Heart right ventricle (tissue), 16 donors: ENCODE measurements at places on chromosomes 6 and 20. TPM values are rescaled to one million over a fixed set of nuclear protein-coding genes. Genes with fewer than 3 reads are reported as not detected.

DNA sequence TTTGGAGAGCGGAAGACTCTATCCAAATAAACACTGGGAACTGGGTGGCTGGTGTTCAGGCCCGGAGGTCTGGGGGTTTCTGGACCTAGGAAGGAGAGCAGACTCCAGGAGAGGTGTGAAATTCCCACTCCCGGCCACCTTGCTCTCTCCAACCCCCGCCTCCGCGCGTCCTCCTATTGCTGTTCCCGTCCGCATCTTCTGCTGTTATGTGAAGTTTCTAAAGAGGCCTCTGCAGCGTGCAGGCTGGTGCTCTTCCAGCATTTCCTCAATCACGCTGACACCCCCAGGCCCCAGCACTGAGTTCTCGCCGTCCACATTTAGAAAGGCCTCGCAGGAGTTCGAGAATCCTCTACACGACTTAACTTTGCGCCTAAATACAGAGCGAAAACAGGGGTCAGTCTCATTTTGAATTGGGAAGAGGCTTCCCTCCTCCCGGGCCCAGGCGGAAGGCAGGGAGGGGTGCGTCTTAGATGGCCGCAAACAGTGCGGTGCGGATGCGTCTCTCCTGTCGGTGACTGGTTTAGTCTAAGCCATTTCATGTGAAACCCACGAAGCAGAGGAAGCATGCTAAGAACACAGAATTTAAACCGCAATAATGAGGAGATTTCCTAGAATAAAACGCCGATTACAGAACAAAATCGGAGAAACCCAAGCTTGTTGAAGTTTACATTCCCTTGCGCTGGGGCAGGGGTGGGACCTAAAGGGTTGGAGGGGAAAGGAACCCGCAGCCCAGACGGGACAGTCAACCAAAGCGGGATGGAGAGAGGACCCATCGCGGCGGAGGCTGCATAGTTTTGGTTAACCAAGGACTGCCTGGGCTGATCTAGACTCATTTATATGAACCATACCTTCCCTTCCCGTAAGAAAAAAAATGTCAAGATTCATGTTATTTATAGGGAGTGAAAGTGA lies 4.0 kb upstream of the FOXF2 start:
- DNase-seq, result no peak

GRCh38 chr20:17043323-17043722 lies 183.5 kb upstream of the PCSK2 start:
- no peak for DNase-seq

DNA sequence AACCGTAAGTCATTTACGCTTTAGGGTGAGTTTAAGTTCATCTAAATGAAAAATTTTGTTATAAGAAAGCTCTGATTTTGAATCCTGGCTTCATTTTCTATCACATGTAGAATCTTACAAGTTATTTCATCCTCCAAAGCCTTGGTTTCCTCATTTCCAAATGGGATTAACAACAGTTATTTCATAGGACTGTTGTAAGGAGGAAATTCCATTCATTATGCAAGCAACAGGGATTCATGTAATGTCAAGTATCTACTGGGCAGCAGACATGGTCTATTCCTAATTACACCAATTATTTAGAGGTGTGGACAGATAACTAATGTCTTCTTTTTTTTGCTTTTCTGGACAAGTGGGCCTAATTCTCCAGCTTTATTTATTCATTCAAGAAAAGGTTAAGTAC lies 154.0 kb downstream of the PDSS2 start:
- DNase-seq, result no peak

DNA sequence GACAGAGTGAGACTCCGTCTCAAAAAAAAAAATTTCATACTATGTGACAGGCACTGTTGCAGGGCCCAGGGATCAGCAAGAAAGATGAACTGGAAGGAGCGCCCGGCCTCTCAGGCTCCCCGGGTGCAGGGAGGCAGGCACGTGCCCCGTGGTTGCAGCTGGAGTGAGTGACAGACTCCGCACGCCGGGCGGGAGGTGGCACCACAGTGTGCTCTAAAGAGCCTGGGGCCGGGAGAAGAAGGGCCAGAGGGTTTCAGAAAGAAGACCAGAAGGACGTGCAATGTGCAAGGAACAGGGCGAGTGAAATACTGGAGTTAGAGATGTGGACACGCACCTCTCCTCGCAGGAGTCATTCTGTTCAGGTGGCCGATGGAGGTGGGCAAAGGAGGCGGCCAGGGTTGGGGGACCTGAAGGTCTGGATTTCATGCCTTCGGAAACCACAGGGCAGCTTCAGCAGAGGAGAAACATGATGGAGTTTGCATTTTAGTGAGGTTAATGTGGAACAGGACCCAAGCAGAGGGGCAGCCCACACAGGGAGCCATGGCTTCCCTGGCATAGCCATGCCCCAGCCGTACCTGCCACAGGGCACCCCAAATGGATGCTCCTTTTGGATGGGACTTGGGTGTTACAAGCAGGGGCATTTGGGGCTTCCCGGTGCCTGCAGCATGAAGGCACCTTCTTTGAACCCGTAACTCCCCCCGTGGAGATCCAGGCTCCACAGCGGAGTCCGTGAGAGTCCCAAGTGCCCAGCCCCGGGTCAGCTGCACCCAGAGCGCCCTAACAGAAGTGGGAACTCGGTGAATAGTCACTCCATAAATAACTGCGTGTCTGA lies 226.2 kb downstream of the ERMARD start:
- DNase-seq, result no peak

DNA sequence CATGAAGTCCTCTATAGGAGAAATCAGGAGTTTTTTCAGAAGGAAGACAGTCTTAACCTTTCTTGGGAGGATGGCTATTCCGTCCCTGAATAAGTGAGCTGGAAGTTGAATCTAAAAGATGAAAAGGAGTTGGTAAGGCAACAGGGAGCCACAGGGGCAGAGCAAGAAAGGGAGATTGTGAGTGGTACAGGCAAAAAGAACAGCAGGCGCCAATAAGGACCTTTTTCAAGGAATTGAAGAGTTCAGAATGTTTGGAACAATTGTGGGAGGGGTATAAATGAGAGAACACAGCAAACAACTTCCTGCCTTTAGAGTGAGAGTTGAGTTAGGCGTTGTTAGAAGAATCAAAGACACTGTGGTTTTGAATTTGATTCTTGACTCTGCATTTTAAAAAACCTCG lies 1003.7 kb downstream of the EPHA7 start:
- no peak for DNase-seq

FNDC11 gene
- total RNA-seq, result 0.09 TPM

WFDC2 gene
- 0.56 TPM for total RNA-seq

TJAP1 gene
- 15.6 TPM for total RNA-seq

DNA sequence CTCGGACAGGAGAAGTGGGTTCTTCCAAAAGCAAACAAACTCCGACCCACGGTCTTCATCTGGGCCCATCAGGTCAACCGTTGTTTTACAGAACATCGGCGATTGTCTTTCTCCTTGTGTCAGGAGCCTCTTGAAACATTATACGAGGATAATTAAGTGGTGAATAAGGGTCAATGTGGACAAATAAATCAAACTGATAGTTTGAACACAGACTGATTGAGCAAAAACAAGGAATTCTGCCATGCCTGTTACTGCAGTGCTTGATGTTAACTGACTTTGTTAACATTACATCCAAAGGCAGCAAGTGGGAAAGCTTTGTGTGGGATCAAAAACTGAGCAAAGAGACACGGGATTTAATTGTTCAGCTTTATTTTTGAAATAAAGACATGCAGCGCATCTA lies 101.1 kb upstream of the IFNGR1 start:
- DNase-seq, result no peak

DNA sequence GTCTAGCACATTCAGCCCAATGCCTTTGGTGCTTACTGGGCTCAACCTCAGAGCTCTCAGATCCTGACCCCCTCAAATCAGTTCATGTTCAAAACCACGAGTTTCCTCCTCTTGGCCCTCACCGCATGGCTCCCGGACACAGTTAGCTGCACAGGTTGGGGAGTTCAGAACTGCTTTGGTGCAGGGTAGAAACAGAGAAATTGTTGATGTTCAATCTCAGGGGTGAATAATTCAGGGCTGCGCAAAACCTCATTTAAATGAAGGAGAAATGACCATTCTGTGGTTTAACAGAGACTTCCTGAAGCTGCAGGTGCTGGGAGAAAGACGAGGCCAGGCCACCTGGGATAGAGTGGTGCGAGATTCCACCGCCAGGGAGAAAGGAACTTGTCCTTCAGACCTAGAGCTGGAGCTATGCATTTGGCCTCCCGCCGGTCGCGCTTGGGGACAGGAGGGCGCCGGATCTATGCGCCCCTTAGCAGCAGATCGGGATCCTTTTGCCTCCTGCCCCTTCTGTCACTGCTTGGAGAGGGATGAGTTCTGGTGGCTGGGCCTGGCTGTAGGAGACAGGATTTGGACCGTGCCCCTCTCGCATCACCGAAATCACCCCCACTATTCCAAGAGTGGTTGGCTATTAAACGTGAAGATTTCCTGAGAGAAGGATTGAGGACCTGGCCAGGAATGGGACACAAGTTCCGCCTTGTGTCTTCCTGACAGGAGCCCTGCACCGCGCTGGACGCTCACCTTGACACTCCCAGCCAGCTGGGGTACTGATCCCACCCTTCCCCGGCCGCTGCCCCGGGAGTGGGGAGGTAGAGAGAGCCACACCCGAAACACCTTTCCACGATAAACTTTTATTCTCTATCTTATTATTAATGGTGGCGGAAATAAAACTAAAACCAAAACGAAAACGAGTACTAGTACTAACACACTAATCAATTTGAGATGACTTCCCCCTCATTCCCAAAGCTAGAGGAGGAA lies 767 bp upstream of the PAX1 start:
- DNase-seq, result no peak

SLC26A8 gene
- not detected for total RNA-seq

DNA sequence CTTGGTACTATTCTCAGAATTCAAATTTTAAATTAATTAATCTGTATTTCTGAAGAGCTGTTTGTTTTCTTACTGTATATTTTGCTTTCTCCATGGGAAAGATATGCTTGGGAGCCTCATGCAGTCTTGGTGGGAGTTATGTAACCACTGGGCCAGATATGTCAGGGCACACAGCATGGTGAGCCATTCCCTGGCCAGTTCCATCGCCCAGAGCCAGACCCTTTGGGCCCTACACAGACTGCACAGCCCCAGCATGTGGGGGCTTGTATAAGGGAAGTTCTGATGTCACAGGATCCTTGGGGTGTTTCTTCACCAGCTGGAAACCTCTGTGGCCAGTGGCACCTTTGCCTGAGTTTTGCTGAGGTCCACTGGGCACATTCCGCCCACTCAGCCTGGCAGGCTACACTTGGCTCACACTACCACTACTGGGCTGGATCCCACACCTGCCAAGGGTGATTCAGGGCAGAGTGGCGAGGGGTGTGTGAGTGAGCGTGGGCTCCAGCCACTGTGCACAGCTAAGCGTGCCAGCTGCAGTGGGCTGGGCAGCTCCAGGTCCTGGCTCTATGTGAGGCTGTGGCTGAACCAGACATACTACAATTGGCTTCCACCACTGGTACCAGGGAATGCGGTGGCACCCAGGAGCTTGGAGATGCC lies 293.5 kb downstream of the ARHGAP18 start:
- peak; percentile 16 for DNase-seq

- no peak for DNase-seq
Observed at GRCh38 chr6:149459761-149460160, 25.1 kb downstream of the ZC3H12D start.

SLC4A11 gene
- total RNA-seq, result 0.23 TPM

DNA sequence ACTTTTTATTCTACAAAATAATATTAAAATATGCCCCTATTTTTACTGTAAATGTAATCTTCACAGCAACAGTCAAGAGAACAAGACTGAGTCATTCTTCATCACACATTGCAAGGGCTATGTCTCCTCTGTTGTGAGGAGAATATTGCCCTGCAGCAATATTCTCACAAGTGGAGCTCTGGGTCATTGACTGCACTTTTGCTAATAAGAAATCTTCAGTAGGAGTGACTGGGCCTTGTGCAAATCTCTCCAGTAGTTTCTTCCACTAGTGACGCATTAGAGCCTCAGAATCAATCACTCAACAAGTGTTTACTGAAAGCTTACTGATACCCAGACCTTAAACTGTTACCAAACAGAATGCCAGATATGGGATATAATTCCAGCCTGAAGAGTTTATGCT lies 49.1 kb downstream of the LAMA2 start:
- DNase-seq, result no peak

DNA sequence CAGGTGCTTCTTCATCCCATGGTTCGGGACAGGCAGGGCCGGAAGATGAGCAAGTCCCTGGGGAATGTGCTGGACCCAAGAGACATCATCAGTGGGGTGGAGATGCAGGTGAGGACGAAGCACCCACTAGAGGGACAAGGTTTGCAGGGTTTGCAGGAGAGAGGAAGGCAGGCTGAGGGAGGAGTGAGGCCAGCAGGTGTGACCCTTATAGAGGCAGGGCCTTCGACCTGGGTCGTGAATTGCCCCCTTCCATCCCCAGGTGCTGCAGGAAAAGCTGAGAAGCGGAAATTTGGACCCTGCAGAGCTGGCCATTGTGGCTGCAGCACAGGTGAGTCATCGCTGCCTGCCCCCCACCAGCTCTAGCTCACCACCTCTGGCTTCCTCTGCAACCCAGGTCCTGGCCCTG lies 8.4 kb downstream of the VARS2 start:
- no peak for DNase-seq

DNA sequence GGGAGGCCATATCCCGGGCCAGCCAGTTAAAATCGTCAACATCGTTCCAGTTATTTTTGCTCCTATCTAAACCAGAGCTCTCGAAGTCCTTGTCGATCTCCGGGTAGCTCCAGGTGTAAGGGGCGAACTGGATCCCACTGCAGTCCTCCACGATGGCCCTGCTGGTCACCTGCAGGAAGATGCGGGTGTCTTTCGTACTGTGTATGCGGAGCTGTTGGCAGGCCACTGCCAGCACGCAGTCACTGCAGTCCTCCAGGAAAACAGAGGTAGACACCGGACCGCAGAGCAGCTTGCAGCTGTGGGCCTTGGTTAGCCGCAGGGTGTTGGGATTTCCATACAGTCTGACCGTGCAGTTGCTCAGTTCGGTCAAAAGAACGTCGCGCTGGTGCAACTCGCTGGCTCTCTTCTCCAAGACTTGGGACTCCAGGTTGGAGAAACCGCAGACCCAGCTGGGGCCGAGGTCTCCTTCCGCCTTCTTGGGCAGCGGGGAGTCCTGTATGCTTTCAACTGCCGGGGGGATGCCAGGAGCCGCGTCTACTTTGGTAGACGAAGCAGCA lies 742 bp downstream of the TBCC start:
- peak; percentile 19 for DNase-seq

DZANK1 gene
- 1.7 TPM for total RNA-seq

DNA sequence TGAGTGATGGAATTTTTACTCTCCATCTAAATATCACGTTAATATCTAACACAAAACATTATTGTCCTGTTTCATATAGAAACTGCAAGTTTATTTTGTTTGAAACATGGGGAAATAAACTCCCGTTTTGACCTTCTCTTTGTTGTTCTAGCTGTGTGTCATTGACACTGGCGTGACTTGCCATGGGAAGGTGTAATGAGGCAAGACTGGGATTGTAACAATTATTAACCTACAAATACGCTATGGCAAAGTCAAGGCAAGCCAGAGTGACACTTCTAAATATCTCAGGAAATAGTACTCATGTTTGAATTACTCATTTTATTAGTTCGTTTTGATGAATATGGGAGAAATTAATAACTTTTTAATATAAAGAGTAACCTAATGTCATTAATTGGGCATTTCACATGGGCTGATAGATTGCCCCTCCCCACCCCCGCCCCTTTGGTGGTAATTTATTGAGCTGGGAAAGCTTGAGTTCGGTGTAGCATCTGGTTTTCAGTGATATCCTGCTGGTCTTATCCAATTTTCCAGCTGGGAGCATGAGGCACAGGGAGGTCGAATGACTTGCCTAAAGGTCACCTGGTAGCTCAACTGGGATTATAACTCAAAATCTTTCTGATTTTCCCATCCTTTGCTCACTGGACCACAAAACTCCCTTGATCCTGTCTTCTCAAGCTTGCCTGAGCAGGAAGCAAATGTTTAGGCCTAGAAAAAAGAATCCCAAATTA lies 380.6 kb upstream of the JAG1 start:
- DNase-seq, result no peak

GRCh38 chr6:14758421-14759081 lies 487.3 kb upstream of the JARID2 start:
- DNase-seq, result no peak
